ENCODE measurements at places on chromosomes 2 and 18.

GRCh38 chr2:57962861-57963260 lies 83.7 kb upstream of the VRK2 start:
- DNase-seq: no peak

DNA sequence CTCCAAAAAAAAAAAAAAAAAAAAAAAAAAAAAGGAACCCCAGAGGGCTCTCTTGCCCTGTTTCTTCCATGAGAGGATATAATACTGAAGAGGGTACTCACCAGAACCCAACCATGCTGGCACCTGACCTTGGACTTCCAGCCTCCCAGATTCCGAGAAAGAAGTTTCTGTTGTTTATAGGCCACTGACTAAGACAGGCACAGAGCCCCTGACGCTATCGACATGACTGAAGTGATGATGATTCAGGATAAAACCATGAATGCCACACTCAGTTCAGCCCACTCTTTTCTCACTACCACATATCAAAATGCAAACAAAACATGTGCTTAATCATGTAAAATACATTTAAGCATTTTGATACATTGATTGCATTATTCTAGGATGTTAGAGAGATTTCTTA lies 66.1 kb upstream of the CDCA7 start:
- DNase-seq: no peak

- DNase-seq: no peak
Observed at GRCh38 chr2:37854676-37855282, 70.3 kb upstream of the RMDN2 start.

GRCh38 chr2:46097714-46098480 lies 199.3 kb upstream of the EPAS1 start:
- no peak for DNase-seq

DNA sequence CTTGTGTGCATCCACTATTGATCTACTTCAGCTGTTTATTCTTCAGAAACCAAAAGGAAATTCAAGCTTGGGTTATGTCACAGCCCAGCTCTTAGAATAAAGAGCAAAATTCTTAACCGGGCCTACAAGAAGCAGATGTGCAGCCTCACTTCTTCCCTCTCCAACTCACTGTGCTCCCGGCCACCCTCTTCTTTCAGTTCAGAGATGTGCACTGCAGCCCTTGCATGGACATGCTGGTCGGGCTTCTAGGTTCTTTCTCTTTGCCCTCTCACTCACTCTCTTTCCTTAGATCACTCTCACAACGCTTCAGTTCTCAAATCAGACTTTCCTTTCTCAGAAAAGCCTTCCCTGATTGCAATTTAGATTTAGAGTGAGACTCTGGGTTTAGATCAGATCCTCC lies 104.1 kb downstream of the CHN1 start:
- no peak for DNase-seq

GRCh38 chr2:68885074-68885810 lies 14.0 kb upstream of the BMP10 start:
- no peak for DNase-seq

- no peak for DNase-seq
Observed at GRCh38 chr2:137969876-137970275, 5.6 kb downstream of the HNMT start.

GRCh38 chr2:143261986-143262385 lies 132.8 kb downstream of the ARHGAP15 start:
- DNase-seq: no peak

GRCh38 chr2:20626698-20627513 lies 24.0 kb downstream of the HS1BP3 start:
- no peak for DNase-seq

DNA sequence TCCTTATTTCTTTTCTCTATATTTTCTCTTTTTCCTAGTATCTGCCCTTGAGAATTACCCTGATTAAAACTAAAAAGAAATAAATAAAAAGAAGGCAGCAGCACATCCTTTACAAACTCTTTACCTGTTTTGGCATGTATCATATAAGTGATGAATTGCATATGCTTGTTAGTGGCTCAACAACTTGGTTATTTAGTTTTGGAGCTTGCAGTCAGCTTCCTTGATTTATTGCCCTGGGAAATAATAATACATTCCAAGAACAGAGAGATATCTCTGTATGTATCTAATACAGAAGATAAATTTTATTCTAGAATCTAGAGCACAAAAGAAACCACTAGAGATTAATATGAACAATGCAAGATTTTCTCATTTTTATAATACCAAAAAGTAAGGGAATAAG lies 139.8 kb upstream of the ZC3H15 start:
- no peak for DNase-seq

GRCh38 chr2:37631292-37631691 lies 40.1 kb downstream of the CDC42EP3 start:
- DNase-seq: no peak

- DNase-seq: no peak
Observed at GRCh38 chr2:48677450-48677849, 59.8 kb downstream of the GTF2A1L start.

- peak; percentile 58 for DNase-seq
Observed at GRCh38 chr18:45664824-45665763, 49.8 kb downstream of the SLC14A2 start.

GRCh38 chr2:6754419-6754818 lies 111.3 kb downstream of the CMPK2 start:
- no peak for DNase-seq

DNA sequence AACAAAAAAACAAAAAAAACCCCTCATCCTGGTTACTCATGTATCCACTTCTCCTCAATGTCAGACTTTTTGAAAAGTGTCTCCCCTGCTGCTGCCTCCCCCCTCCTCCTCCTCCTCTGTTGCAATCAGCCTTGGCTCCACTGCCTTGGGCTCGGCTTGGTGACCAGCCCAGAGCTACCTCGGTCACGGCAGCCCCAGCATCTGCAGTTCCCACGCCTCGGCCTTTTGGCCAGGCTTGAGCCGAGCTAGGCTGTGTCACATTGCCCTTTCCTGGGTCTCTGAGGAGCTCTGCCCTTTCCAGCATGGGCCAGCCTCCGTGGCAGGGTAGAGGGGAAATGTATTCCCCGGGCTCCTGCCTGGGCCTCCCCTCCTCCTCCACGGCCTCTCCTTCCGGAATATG lies 22.7 kb upstream of the INHBB start:
- DNase-seq: no peak

- DNase-seq: no peak
Observed at GRCh38 chr2:212990697-212991096, 160.7 kb downstream of the IKZF2 start.

GRCh38 chr18:48493434-48494230 lies 45.2 kb upstream of the CTIF start:
- no peak for DNase-seq

- DNase-seq: no peak
Observed at GRCh38 chr2:127216095-127216494, 4.0 kb downstream of the CYP27C1 start.

DNA sequence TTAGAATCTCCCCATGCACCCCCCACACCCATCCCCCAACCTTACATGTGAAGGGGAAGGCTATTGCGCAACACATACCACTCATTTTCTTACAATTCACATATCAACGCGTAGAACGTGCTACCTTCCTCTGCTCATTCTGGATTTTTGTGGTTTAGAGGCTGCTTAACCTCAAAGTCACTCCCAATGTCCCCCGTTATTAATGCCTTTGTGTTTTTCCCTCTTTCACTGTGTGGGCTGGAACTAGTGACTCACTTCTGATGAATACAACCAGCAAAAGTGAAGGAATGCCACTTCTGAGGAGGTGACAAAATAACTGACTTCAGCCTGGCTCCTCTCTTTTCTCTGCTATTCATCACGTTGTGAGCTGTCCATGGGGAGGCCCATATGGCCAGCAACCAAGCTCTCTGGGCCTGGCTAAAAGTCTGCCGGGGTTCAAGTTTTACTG lies 342.5 kb upstream of the NXPH2 start:
- DNase-seq: no peak

GRCh38 chr18:79470547-79470946 lies 74.8 kb downstream of the NFATC1 start:
- DNase-seq: no peak

DNA sequence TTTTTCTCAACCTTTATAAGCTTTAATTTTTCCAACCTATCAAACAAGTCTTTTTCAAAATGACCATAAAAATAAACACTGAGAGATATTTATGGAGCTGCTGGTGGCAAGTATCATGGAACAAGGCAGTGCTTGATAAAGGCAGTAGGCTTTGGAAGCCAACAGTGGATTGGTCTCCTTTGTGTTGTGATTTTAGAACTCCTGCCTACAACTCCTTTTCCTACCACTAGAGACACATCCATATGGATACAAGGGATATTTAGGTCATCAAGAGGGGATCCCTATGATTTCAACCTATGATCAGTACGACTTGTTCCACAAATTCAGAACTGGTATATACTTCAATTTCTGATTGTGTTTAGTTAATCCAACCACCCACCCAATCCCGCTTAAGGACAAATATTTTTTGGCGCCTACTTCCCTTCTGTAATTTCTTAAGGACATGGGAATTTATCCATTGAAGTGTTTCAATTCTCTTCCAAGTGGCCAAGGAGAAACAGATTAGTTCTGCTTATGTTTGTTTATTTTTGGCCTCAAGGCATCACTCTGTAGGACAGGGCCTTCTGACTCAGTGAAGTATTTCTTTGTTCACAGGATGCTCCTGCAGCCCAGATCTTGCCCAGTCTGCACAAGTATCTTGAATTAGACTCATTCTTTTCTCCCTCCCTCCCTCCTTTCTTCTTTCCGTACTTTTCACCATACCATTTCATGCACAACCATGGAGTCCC lies 2119.6 kb upstream of the PIK3C3 start:
- no peak for DNase-seq

- peak; percentile 15 for DNase-seq
Observed at GRCh38 chr2:101698014-101698843, 722 bp downstream of the MAP4K4 start.

DNA sequence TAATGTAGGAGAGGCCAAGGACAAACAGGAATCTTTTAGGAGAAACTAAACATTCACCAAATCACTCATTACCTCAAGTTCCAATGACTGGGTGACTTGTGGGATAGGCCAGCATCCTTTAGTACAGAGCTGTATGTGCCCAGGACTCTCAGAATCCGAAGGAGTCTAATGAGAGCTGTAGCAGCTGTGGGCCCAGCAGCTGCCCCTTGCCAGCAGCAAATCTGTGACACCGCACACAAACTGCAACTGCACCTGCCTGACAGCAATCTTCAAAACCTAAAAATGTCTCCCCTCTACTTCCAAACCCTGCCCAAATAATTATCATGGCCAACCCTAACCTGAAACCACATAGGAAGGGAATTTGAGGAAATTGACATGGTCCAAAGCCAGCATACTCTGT lies 44.5 kb upstream of the ACVR2A start:
- no peak for DNase-seq

- no peak for DNase-seq
Observed at GRCh38 chr2:143341478-143341877, 212.3 kb downstream of the ARHGAP15 start.

DNA sequence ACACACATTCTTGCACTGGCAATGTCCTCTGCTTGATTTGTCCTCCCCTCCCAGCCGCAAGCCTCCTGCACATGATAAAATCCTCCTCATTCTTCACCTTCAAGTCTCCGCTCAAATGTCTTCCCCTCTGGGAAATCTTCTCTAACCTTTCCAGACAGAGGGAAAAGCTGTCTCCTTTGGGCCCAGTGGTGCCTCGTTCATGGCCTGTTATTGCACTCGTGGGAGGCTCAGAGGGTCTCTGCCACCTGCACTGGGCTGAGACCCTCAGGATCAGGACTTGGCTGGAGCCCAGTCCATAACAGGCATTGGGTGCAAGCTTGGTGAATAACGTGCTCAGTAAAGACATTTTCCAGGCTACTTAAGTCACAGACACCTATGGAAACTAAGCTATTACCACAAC lies 68.6 kb downstream of the PTGR3 start:
- DNase-seq: no peak

DNA sequence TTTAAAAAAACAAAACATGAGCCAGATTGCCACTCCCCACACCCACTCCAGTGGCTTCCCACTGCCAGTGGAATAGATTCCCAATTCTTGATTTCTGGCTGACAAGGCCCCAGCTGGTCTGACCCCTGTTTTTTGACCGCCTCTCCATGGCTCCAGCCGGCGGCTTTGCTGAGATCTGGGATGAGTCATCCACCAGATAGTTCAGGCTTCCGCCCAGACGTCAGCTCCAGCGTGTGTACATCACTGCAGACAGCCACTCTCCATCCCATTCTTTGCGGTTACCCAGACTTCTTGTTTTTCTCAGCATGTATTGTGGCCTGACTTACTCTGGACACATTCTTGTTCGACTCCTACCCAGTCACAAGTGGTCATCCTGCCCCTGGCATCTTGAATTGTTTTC lies 227.9 kb downstream of the GBX2 start:
- DNase-seq: no peak

- DNase-seq: no peak
Observed at GRCh38 chr2:177072090-177072489, 140.5 kb upstream of the HNRNPA3 start.

GRCh38 chr2:131041402-131042147 lies 51.7 kb downstream of the FAM168B start:
- no peak for DNase-seq

- DNase-seq: no peak
Observed at GRCh38 chr2:27857417-27858172, 32.6 kb downstream of the RBKS start.

DNA sequence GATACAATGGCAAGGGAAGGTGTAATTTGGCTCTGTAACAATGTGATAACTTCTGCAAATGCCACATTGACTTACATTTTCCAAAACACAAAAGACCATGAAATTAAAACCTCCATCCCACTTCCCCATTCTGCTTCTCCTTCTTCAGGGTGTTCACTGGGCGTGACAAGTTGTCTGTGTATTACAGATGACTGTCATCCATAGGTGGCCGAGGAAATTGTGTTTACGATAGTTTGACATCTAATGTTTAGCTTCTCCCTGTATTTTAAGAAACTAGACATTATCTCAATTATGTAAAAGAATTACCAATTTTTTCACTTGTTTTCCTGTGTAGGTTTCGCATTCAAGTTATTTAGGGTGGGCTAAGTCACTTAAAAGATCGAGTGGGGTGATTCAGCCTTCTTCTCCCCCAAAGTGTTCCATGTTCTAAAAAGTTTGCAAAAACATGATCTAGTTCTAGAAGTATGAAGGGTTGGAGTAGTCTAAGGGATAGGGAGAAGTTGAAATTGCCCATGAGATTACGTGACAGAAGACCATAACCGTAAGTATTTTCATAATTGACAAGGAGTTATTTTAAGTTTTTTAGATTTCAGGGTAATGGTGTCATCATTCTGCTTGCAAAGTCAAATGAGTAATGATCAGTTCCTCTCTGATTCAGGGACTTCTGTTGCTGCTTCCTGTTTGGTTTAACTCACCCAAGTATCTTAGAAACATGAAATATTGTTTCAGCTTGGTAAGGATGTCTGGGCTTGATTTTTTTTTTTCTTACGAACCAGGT lies 25.2 kb upstream of the CYTIP start:
- DNase-seq: peak; percentile 71

DNA sequence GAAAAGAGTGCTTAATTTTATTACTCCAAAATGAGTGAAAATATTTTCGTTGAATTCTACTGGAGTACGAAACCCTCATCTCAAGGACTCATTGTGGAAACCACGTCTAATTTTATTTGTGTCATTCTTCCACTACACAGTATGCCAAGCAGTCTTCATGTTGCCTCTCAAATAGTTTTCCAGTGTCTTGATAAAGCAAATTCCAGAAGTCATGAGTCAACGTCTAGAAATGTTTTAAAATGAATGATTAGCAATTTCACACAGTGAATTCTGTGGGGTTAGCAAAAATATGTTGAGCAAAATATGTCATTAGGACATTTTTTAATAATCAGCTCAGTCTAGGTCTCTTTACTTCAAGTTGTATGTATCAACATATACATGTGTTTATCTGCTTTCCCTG lies 865.5 kb downstream of the DSC3 start:
- no peak for DNase-seq

- DNase-seq: no peak
Observed at GRCh38 chr2:218003281-218003944, 618 bp upstream of the TNS1 start.

Data from KG1 (cell line).